ENCODE measurements at places on chromosomes 2 and 18.

GRCh38 chr18:62784338-62784965, 69.1 kb downstream of the PHLPP1 start:
- no peak for DNase-seq

- no peak for DNase-seq
Measured at GRCh38 chr2:128422571-128422970, 103.9 kb upstream of the HS6ST1 start.

- DNase-seq = no peak
Measured at GRCh38 chr2:20198001-20198400, 26.9 kb downstream of the SDC1 start.

- DNase-seq = no peak
Measured at GRCh38 chr18:52716973-52717372, 377.0 kb downstream of the DCC start.

DNA sequence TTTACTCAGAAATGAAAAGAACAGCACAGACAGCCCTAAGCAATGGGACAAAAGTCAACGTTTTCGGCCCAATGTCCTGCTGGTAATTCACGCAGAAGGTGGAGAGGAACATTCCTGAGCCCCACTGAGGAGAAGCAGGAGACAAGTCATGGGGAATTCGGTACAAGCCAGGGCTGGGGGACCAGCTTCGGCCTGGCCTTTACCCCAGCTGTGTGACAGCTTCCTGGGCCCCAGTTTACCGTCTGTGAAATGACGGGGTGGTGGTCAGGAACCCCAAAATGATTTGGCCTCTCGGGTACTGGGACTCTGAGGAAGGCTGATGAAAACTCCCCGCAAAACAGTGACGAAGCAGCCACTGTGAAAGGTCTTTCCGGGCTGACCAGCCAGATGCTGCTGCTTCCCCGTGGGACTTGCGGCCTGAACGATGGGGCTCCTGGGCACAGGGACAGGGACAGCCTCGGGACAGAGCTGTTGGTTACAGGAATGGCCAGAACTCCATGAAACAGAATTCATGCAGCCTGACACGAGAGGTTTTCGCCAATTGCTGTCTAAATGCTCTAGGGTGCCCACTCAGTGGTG, 21.6 kb downstream of the KIF1A start:
- DNase-seq = no peak

GRCh38 chr2:181163139-181163538, 182.7 kb downstream of the UBE2E3 start:
- no peak for DNase-seq

DNA sequence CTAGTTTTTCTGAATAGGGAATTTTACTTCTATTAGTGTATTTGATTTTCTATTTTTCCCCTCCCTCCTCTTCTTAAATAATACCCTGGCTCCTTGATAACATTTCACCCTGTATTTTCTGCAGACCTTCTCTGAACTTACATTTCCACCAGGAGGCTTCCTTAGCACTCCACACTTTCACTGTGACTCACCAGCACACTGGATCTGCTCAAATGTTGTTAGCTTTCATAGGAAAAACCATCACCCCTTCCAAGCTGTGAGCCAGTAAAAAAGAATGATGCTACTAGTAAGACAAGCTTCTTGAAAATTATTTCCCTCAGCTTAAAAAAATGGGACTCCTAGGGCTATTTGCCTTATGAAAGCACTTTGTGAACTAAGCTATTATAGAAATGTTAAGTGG, 16.1 kb downstream of the SUPT7L start:
- no peak for DNase-seq

DNA sequence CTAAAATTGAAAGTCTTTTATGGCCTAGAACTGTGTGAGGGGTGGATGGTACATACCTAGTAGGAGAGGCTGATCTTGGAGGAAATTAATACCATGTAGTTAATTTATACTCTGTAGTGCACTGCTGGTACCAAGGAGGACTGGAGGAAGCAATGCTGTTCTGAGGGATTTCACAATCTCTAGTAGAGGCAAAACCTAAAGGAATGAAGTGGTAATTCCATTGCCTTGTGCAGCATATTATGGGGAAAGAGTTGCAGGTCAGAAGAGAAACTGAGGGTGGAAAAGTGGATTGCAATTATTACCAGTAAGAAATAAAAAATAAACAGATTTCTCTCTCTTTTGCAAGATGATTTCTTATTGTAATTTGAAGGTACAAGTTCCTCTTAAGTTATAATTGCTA, 2.2 kb downstream of the ABI2 start:
- DNase-seq = no peak

GRCh38 chr2:203646266-203646864, 60.1 kb upstream of the CD28 start:
- no peak for DNase-seq

DNA sequence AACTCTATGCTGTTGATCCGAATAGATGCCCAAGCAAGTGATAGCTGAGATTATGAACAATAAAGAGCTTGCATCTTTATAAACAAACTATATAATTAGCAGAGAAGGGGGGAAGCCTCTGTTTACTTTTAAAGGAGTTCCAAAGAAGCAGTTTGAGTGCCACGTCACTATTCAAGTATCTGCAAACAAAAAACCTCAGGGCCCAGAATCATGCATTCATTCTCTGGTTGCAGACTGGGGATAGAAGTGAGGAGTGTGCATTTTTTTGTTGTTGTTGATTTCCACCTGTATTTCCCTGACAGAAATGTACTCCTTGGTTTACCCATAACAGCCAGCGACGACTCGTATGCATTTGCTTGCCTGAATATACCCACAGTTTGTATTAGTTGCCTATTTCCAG, 264.3 kb downstream of the PTGR3 start:
- no peak for DNase-seq

- DNase-seq = no peak
Measured at GRCh38 chr18:48736321-48737260, 197.8 kb downstream of the CTIF start.

DNA sequence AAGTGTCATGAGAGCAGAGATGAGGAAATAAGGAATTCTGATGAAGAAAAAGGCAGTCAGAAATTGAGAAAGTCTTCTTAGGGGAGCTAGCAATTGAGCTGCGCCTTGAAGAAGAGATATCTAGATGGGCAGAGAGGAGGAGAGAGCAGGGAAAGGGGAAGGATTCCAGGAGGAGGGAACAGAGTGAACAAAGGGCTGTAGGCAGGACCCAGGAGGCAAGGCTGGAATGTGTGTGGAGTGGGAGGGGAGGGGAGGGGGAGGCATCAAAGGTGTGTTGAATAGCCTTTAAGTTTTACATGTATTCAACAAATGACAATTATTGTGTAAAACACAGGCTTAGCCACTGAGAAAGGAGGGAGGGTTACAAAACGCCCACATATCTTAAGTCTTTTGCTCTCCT, 164.5 kb downstream of the TDRD15 start:
- DNase-seq = no peak

DNA sequence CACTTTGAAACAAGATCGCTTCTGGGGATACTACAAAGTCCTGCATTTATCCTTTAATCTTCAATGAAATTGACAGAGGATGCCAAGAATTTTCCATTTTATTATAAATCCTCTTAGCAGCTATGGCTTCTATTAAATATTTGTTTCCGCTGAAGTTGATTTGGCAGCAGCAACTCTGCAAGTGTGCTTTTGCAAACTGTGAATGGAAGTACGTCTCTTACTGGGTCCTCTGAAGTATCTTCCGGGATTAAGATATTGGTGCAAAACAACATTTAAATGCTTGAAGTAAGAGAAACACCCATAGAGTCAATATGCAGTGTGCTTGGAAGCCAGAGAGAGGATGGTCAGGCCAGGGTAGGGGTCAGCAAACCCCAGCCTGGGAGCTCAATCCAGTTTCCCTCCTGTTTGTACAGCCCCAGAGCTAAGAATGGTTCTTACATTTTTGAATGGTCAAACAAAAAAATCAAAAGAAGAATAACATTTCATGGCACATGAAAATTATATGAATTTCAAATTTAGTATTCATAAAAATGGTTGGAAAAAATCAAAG, 13.6 kb downstream of the CCDC68 start:
- no peak for DNase-seq

- no peak for DNase-seq
Measured at GRCh38 chr2:166341426-166341825, 34.3 kb downstream of the SCN9A start.

DNA sequence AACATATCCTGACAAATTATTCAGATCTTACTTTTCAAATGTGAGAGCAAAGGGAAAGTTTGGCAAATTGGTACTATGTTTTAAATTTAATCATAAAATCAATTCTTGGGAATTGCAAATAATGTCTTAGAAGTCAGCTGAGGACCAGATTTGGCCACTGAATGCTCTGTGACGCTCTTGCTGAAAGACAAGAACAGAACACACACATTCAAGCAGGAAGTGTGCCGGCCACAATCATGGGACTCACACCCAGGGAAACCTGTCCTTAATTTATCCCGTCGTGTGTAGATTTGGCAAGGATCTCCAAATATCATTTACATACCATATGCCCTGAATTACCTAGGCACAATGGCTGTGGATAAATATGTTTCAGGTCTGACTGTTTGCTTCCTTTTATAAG, 253.1 kb downstream of the TCF4 start:
- no peak for DNase-seq

DNA sequence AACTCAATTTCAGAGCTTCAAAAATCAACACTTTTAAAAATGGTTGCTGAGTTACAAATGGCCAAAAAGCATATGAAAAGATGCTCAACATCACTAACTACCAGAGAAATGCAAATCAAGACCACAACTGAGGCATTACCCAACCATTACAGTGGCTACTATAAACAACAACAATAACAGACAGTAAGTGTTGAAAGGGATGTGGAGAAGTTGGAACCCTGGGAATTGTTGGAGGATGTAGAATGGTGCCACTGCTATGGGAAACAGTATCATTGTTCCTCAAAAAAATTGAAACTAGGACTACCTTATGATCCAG, 173.3 kb upstream of the SPRED2 start:
- DNase-seq = no peak

DNA sequence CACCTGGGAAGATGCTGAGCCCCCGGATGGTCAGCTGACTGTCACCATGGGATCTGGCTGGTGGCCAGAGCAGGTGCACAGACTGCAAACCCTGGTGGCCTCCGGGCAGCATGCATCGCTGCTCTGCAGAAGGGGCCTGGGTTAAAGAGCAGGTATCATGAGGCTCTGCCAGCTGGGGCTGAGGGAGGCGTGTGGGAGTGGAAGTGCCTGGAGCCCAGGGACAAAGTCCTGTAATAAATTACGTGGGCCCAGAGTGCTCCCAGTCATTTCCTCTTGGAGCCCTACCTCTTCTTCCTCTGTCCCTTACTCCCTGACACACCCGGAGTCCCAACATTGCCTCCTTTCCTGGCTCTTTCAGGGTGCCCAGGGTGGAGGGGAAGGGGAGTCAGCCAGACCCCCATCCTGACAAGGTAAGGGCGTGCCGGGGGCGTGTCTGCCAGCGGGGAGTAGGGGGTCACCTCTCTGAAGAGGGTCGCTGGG, at the start of gene MYO7B:
MYO7B (plus strand) TSS at position 262 of the 480 bp plus-strand sequence. CDS start 24,040 bp downstream, outside the sequence.
- no peak for DNase-seq

DNA sequence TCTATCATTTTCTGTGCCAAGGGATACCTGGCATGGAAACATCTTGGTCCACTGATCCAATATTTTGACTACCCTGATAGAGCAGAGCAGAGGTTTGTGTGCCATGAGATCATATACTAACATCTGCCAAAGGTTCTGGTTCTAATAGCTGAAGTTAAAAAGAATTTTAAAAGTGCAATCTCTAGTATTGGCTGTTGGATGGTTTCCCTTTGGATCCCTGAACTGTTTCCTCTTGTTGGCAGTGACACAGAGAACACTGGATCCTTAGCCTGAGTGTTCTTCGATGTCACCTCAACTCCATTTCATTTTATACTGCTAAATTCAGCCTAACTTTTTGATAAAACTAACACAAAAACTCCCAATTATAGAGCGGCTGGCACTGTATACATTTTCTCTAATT, 169.3 kb upstream of the FBXO11 start:
- no peak for DNase-seq

- no peak for DNase-seq
Measured at GRCh38 chr18:59264121-59264571, 9.1 kb downstream of the RAX start.

GRCh38 chr2:75045526-75046050, 87.1 kb downstream of the POLE4 start:
- DNase-seq = no peak

- DNase-seq = no peak
Measured at GRCh38 chr2:148244593-148245292, 223.9 kb downstream of the MBD5 start.

GRCh38 chr2:205403244-205403825, 279.0 kb upstream of the NRP2 start:
- no peak for DNase-seq

Measured in stimulated activated CD8-positive, alpha-beta memory T cell treated with anti-CD3 and anti-CD28 coated beads, Interleukin-7, amount 100 ng/mL, for 48 hours (primary cell).